ENCODE measurements at places on chromosomes 2 and 18. TPM values are rescaled to one million over a fixed set of nuclear protein-coding genes. Genes with fewer than 3 reads are reported as not detected.

Gene ZNG1B
- 29.3 TPM for total RNA-seq

Gene CLEC4F
- 0.23 TPM for total RNA-seq

Gene ABCG8
- total RNA-seq, result not detected

Gene IKZF2
- 4.0 TPM for total RNA-seq

Gene SLC16A14
- total RNA-seq, result 0.18 TPM

DNA sequence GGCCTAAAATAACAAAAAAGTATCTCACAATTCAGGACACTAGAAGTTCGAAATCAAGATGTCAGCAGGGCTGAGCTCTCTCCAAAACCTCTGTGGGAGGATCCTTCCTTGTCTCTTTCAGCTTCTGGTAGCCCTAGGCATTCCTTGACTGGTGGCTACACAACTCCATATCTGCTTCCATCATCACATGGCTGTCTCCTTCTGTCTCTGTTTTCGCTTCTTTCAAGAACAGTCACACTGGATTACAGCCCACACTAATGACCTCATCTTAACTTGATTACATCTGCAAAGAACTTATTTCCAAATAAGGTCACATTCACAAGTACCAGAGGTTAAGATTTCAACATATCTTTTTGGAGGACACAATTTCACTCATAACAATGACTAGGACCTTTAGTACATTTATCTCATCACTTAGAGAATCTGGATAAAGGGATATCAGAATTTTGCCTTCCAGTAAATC lies 275.2 kb downstream of the IRS1 start:
- H3K27me3 ChIP-seq, result no peaks in the 10 kb centered on the region
- DNase-seq, result no peak
- no peak overlapping the region for H3K4me3 ChIP-seq
- H3K36me3 ChIP-seq, result no peaks in the 10 kb centered on the region
- no peaks in the 10 kb centered on the region for H3K4me1 ChIP-seq

GRCh38 chr2:138831691-138832090 lies 51.5 kb upstream of the NXPH2 start:
- H3K36me3 ChIP-seq, result no peaks in the 10 kb centered on the region
- peaks cover 4% of the 10 kb centered on the region for H3K4me1 ChIP-seq
- H3K27me3 ChIP-seq, result no peaks in the 10 kb centered on the region
- no peak overlapping the region for H3K27ac ChIP-seq
- no peak overlapping the region for H3K4me3 ChIP-seq

- H3K4me3 ChIP-seq, result no peak overlapping the region
- H3K4me1 ChIP-seq, result no peaks in the 10 kb centered on the region
- DNase-seq, result no peak
- peaks cover 3% of the 10 kb centered on the region for H3K36me3 ChIP-seq
- no peaks in the 10 kb centered on the region for H3K27me3 ChIP-seq
These were observed 90.3 kb upstream of the BCL2L11 start for GRCh38 chr2:111030260-111030891.

DNA sequence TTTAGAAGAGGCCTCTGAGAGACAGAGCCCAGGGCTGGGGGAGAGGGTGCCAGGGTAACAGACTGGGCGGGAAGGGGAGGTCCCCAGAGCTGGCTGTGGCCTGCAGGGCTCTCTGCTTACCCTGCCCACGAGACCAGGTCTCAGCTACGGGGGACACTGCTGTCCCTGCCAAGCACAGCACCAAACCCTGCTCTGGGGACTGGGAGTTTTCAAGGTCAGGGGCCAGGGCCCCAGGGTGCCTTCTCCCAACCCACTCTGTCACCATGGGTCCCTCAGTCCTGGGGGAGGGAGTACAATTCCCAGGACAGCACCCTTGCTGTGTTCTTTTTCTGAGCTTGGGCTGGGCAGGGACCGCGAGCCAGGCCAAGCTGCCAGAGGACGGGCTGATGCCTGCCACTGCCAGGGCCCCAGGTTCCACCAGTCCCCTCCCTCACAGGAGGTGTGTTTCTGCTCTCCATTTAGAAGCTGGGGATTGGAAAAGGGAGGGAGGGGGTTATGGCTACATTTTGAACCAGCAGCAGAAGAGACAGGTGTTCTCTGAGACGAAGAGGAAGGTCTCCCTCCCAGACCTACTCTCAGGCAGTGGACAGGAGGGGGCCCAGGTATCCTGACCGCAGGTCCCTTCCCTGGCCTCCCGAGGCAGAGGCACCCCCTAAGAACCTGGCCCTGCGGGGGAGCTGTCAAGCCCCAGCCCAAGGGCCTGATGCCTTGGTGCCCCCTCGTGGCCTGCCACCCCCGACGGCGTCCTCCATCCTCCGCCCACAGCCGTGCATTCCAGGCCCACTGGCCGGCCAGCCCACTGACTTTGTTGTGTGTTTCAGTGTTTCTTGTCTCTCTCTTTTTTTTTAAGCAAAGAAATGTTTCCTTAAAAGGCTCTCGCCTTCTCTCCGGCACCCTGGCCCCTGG lies 80.4 kb downstream of the TNS1 start:
- DNase-seq, result no peak
- H3K4me1 ChIP-seq, result peaks cover 31% of the 10 kb centered on the region
- H3K27me3 ChIP-seq, result peaks cover 13% of the 10 kb centered on the region
- peaks cover 9% of the 10 kb centered on the region for H3K36me3 ChIP-seq
- H3K27ac ChIP-seq, result no peak overlapping the region
- H3K4me3 ChIP-seq, result no peak overlapping the region

DNA sequence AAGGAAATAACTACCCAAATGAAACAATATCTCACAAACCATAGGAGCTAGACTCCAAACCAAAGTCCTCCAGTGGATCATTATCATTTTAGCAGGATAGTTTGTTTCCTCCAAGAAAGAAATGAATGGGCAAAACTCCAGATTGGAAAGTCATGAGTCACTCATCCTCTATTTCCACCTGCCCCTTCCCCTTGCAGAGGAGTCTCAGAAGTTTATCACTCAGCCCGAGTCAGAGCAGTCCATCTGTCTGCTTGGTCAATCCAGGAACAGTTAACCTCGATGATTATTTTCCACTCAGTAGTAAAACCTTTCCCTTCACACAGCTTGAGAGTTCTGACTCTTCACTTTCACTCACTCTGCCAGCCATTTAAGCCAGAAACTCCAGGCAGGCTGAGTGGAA lies 462.2 kb downstream of the BCL11A start:
- H3K27me3 ChIP-seq, result peaks cover 3% of the 10 kb centered on the region
- no peak overlapping the region for H3K4me3 ChIP-seq
- no peaks in the 10 kb centered on the region for H3K4me1 ChIP-seq
- H3K27ac ChIP-seq, result no peak overlapping the region
- no peaks in the 10 kb centered on the region for H3K36me3 ChIP-seq

DNA sequence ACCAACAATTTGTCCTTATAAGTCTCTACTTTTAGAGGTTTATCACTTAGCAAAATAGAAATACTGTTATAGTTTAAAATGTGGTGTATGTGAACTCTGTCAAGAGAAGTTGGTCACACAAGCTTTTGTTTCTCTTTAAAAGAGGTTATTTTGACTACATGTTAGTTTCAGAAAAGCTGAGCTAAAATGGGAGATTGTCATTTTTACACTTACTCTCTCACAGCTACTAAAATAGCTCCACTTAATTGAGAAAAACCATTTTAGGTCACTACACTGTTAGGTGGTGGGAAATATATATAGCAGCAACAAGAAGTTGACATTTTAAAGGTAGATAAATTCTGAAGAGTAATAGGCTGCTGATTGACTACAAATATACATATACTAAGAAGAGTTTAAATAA lies 161.5 kb upstream of the KCNJ3 start:
- no peak for DNase-seq
- H3K4me1 ChIP-seq, result no peaks in the 10 kb centered on the region
- H3K36me3 ChIP-seq, result no peaks in the 10 kb centered on the region
- H3K4me3 ChIP-seq, result no peak overlapping the region
- no peaks in the 10 kb centered on the region for H3K27me3 ChIP-seq
- no peak overlapping the region for H3K27ac ChIP-seq

DNA sequence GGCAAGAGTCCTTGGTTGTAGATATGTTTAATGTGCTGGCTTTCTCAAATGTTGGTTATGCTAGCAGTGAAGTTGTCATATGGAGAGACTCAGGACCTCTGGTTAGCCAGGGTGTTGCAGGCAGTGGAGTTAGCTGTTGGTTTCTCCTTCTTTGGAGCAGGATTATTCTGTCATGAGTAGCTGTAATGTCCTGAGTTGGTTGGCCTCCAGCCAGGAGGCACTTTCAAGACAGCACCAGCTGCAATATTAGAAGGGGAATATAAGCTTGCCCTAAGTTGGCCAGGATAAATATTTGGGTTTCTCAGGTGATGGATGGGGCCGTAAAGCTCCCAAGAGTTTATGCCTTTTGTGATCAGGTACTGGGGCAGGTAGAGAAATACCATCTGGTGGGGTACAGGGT lies 65.5 kb downstream of the MSTN start:
- no peak overlapping the region for H3K27ac ChIP-seq
- H3K36me3 ChIP-seq, result no peaks in the 10 kb centered on the region
- H3K27me3 ChIP-seq, result no peaks in the 10 kb centered on the region
- DNase-seq, result no peak
- no peak overlapping the region for H3K4me3 ChIP-seq
